ENCODE measurements at places on chromosomes 11 and 22. TPM values are rescaled to one million over a fixed set of nuclear protein-coding genes. Genes with fewer than 3 reads are reported as not detected.

The GGT1 gene
- 15.2 TPM for total RNA-seq

The TRIM49 gene
- not detected for total RNA-seq

The MPPED2 gene
- total RNA-seq = 0.74 TPM

The SIK3 gene
- 8.2 TPM for total RNA-seq

The DNAJB7 gene
- total RNA-seq = not detected

The PRRG4 gene
- total RNA-seq = 1.7 TPM

The OR8A1 gene
- not detected for total RNA-seq

The TBX10 gene
- total RNA-seq = not detected

The INPP5J gene
- 1.3 TPM for total RNA-seq

The UBQLN3 gene
- not detected for total RNA-seq

The ELFN2 gene
- 2.0 TPM for total RNA-seq

The SLC22A8 gene
- not detected for total RNA-seq

The TUG1 gene
- total RNA-seq = 37.0 TPM

The B4GALNT4 gene
- 3.0 TPM for total RNA-seq

The VPS37C gene
- 11.5 TPM for total RNA-seq

The PLAAT5 gene
- total RNA-seq = not detected

The DEPDC7 gene
- 10.5 TPM for total RNA-seq

The KRTAP5-11 gene
- total RNA-seq = not detected

The OR52A1 gene
- not detected for total RNA-seq

The CASP5 gene
- total RNA-seq = not detected

The OR2AG2 gene
- total RNA-seq = not detected

The RFPL1 gene
- total RNA-seq = not detected

The TMEM191B gene
- total RNA-seq = 27.4 TPM

The DLG2 gene
- 0.42 TPM for total RNA-seq

The CHRNA10 gene
- 0.27 TPM for total RNA-seq

The TMEM86A gene
- total RNA-seq = 0.65 TPM

The CCDC116 gene
- total RNA-seq = 0.29 TPM

Measured in Daoy (cell line).